ENCODE measurements at places on chromosomes 12 and 14. TPM values are rescaled to one million over a fixed set of nuclear protein-coding genes. Genes with fewer than 3 reads are reported as not detected.
A peak's percentile ranks its signal among the peaks of the same experiment; 100 is the strongest.

The RSRC2 gene
- total RNA-seq, result 105 TPM

DNA sequence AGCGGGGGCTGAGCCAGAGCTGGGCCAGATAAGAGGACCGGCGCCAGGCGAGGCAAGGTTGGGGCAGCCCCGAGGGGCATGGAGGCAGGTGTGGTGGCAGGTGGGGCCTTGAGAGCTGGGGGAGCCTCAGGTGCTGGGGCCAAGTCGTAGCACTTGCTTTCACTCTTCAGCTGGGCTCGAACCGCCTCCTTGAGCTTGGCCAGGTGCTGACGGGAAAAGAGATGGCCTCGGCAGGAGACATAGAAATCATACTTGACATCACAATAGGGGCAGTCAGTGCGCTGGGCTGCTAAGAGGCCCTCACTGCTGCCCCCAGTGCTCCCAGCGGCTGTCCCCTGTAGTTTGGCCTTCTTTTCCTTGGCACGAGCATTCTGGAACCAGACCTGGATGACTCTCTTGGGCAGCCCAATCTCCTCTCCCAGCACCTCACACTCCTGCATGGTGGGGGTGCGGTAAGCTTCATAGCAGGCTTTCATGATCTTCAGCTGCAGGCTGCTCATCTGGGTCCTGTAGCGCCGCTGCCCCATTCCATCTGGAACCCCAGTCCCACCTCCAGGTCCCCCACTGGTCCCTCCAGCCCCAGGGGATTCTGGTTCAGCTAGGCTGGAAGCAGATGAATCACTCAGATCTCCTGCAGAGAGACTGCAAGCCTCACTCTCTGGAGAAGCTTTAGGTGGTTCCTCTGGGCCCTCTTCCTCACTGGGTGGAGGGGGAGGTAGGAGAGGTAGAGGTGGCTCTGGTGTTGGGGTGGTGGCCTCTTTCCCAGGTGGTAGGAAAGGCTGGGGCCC, 28.1 kb downstream of the ZFHX2 start:
- DNase-seq, result no peak
- H3K4me3 ChIP-seq, result no peak overlapping the region
- H3K36me3 ChIP-seq, result no peaks in the 10 kb centered on the region
- no peak overlapping the region for H3K27ac ChIP-seq
- H3K4me1 ChIP-seq, result no peaks in the 10 kb centered on the region

- DNase-seq, result no peak
- H3K36me3 ChIP-seq, result no peaks in the 10 kb centered on the region
- no peaks in the 10 kb centered on the region for H3K4me1 ChIP-seq
- H3K4me3 ChIP-seq, result no peak overlapping the region
Measured at GRCh38 chr12:29883525-29883924, 99.8 kb upstream of the TMTC1 start.

DNA sequence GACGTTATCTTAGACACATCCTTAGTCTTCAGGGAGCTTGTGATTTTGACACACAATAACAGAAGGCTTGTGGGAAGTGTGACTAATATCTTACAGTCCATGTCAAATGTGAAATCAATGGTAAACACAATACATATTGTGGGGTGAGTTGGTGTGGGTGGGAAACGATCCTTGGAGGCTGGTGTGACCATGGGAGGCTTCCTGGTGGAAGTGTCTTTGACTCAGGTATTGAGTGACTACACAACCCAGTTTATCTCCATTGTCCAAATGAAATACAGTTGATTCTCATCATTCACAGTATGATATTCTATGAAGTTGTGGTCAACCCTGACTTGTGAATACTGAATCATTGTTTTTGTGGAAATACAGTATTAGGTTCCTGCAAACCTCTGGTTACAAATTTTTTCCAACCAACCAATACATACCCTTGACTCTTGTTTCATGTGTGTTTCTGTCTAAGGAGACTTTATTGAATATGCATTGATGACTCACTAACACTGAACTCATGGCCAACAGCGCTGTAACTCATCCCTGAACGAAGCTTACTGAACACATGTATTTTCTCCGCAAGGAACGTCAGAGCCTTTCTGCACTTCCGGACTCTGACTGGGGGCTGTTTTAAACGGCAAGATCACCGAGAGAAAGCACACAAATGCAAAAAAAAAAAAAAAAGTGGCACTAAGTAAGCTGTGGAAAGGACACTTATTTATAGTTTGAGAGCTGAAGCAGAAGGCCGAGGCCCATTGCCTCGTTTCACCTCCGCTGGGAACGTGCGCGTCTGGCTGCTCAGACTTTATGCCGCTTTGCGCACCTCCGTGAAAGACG, 59.0 kb downstream of the CLMN start:
- peak overlapping the region; percentile 8 for H3K27ac ChIP-seq
- peak; percentile 68 for DNase-seq
- no peaks in the 10 kb centered on the region for H3K36me3 ChIP-seq
- H3K27me3 ChIP-seq, result no peaks in the 10 kb centered on the region

The TMEM132C gene
- not detected for total RNA-seq

GRCh38 chr12:50132505-50133135, 20.6 kb downstream of the COX14 start:
- H3K4me1 ChIP-seq, result no peaks in the 10 kb centered on the region
- peak; percentile 69 for DNase-seq
- no peak overlapping the region for H3K4me3 ChIP-seq
- H3K27me3 ChIP-seq, result no peaks in the 10 kb centered on the region

DNA sequence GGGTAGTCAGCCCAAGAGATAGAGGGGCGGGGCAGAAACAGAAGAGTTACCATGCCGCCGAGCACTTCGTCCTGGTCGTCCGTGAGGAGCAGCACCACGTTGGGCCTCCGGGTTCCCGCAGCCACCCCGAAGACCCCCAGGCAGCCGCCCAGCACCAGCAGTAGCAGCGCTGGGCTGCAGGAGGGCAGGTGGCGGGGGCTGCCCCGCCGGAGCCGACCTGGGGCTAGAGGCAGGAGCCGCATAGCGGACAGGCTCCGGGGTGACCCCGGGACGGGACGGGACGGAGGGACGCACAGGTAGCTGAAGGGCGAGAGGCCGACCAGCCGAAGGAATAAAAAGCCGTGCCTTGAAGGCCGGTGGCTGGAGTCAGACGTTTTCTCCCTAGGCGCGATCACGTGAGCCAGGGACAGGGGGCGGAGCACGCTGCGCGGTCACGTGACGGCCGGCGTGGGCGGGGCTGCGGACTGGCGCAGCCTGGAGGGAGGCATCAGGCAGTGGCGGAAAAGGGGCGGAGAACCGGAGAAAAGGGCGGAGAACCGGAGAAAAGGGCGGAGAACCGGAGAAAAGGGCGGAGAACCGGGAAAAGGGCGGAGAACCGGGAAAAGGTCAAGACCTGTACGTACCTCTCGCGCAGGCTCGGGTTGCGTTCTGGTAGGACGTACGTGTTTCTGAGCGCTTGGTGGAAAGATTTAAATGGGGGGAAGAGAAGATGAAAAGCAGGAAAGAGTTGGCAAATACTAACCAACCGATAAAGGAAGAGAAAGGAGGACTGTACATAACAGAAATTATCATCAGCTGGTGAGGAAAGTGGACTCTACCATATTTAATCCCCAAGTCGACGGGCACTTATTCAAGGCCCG, at the start of gene GNS:
Gene GNS, minus strand, starts transcription at position 372 of the 860 bp plus-strand sequence. Its CDS starts 130 bp downstream, at position 242.
- peak; percentile 96 for DNase-seq
- H3K36me3 ChIP-seq, result no peaks in the 10 kb centered on the region
- H3K27me3 ChIP-seq, result no peaks in the 10 kb centered on the region
- peak within 1 kb of the TSS; percentile 36 for H3K27ac ChIP-seq
- H3K4me1 ChIP-seq, result peaks cover 14% of the 10 kb centered on the region
- H3K4me3 ChIP-seq, result peak within 1 kb of the TSS; percentile 97

- H3K36me3 ChIP-seq, result no peaks in the 10 kb centered on the region
- H3K4me3 ChIP-seq, result no peak overlapping the region
- no peak for DNase-seq
Measured at GRCh38 chr12:92912052-92912451, 17.0 kb downstream of the EEA1 start.

GRCh38 chr14:59852350-59852749, 18.2 kb downstream of the RTN1 start:
- H3K4me3 ChIP-seq, result no peak overlapping the region
- H3K27me3 ChIP-seq, result peaks cover 41% of the 10 kb centered on the region
- H3K36me3 ChIP-seq, result no peaks in the 10 kb centered on the region
- H3K27ac ChIP-seq, result no peak overlapping the region
- peak; percentile 36 for DNase-seq

The ADCY4 gene
- 0.04 TPM for total RNA-seq

The E2F7 gene
- 17.2 TPM for total RNA-seq

- H3K27ac ChIP-seq, result 0 out of 2 replicates have a peak within 1 kb of the TSS, but pooled peaks have one; percentile 20
- peak; percentile 16 for DNase-seq
- H3K36me3 ChIP-seq, result no peaks in the 10 kb centered on the region
- H3K4me1 ChIP-seq, result peaks cover 30% of the 10 kb centered on the region
Measured at GRCh38 chr14:92513204-92513965, at the start of gene RIN3. Gene RIN3, plus strand, starts transcription at chr14:92513781. Its CDS starts 152 bp downstream, at chr14:92513933.

GRCh38 chr14:54354096-54354495, 42.7 kb upstream of the CDKN3 start:
- H3K4me3 ChIP-seq, result no peak overlapping the region
- H3K27ac ChIP-seq, result peak overlapping the region; percentile 88
- H3K4me1 ChIP-seq, result peaks cover 48% of the 10 kb centered on the region
- no peaks in the 10 kb centered on the region for H3K36me3 ChIP-seq
- peak; percentile 72 for DNase-seq

The IFNG-AS1 gene
- not detected for total RNA-seq

The MYO1H gene
- total RNA-seq, result not detected

The ZFC3H1 gene
- total RNA-seq, result 13.7 TPM

DNA sequence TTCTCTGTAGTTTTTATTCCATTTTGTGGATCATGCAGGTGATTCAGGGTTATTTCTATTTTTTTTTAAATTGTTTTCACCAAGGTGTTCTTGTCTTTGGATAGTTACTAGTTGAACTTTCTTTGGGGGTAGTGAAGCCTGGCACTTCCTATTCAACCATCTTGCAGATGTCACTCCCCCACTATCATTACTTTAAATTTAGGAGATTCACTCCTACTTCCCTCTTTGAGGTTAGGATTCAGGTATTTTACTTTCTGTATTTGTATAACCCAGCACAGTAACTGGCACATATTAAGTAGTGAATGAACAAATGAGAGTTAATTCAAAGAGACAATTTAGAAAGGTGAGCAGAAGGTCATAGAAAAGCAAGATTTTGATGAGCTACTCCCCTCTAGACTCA, 255.6 kb downstream of the ATP23 start:
- DNase-seq, result no peak
- H3K27me3 ChIP-seq, result peaks cover 4% of the 10 kb centered on the region
- no peaks in the 10 kb centered on the region for H3K36me3 ChIP-seq

The RND1 gene
- 7.6 TPM for total RNA-seq

DNA sequence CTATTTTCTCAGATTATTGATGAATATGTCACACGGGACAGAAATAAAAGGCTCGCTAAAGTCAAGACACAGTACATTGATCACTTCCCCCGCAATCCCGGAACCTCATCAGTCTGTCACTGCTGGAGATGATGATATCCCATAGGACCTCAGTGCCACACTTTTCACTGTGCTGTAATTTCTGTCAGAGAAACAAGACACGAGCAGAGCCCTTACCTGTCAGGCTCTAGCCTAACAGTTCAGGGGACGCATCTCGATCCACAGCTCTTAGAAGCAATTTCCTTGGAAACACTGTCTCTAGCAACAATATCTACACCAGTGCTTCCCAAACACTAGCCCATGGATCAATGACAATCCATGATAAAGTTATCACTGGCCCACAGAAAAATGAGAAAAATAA, 140.0 kb downstream of the GRIN2B start:
- no peaks in the 10 kb centered on the region for H3K36me3 ChIP-seq
- H3K27me3 ChIP-seq, result peaks cover 23% of the 10 kb centered on the region
- H3K4me3 ChIP-seq, result no peak overlapping the region
- no peak for DNase-seq
- H3K4me1 ChIP-seq, result no peaks in the 10 kb centered on the region
- H3K27ac ChIP-seq, result no peak overlapping the region

DNA sequence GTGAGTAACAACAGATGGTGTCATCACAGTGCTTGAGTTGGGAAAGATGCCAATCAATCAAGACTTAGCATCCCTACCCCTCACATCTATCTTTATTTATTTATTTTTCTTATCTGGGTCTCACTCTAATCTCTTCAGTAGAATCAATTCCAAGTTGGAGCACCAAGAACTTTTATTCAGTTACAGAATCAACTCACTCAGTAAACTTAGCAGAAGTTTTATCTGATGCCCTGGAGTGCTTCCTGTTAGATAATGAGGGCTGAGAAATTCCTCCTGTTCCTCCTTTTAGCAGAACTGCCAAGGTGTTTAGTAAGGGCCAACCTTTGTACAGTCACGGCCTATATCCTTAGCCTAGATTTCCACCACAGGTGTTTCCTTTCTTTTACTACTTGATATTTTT, 11.3 kb upstream of the SLC5A8 start:
- no peaks in the 10 kb centered on the region for H3K36me3 ChIP-seq
- no peaks in the 10 kb centered on the region for H3K4me1 ChIP-seq
- no peak for DNase-seq
- no peak overlapping the region for H3K4me3 ChIP-seq
- no peak overlapping the region for H3K27ac ChIP-seq

DNA sequence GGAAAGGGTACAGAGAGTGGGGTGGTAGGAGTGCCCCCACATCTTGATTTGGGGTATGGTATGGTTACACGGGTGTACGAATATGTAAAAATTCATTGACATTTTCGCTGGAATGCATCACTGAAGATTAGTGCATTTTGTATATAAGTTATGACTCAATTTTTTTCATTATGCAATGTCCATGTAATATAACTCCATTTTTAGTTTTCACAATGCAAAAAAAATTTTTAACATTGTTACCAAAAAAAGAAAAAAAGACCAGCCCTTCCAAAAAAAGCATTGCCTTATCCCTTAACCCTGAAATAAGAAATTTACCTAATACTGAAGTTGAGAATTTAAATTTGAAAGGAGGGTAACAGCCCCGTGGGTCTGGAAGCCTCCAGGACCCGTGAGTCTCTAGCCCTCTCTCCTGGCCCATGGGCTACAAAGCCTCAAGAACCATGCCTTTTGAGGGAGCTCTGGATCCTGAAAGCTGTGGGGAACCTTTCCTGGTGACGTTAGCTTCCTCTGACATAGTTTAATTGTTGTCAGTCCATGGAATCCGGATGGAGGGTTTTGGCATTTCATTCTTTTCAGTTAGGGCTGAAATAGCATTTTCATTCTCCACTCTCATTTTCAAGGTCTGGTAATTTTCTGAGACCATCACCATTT, 55.6 kb upstream of the ACTN1 start:
- H3K4me3 ChIP-seq, result no peak overlapping the region
- DNase-seq, result no peak
- H3K27me3 ChIP-seq, result no peaks in the 10 kb centered on the region
- no peak overlapping the region for H3K27ac ChIP-seq
- peaks cover 13% of the 10 kb centered on the region for H3K4me1 ChIP-seq

DNA sequence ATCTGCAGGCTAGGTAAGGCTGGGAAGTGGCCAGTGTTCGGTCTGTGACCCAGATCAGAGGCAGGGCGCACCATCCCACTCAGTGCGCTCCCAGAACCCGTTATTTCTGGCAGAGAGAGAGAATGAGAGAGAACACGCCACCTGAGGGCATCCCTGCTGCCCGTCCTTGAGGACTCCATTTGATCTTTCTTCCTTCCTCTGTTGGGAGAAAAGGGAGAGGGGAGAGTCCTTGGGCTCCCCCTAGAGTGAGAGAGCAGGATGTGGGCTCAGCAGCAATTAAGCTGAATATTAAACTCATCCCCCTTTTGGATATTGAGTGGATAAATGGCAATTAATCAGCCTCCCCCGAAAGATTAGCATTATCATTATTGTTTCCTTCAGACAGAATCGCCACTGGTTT, 70.6 kb downstream of the IFT43 start:
- DNase-seq, result peak; percentile 39
- H3K27ac ChIP-seq, result no peak overlapping the region
- no peaks in the 10 kb centered on the region for H3K27me3 ChIP-seq
- no peak overlapping the region for H3K4me3 ChIP-seq
- no peaks in the 10 kb centered on the region for H3K36me3 ChIP-seq
- no peaks in the 10 kb centered on the region for H3K4me1 ChIP-seq
